ENCODE measurements at places on chromosomes 5 and 9. TPM values are rescaled to one million over a fixed set of nuclear protein-coding genes. Genes with fewer than 3 reads are reported as not detected.

AFAP1L1 gene
- 2.4 TPM for total RNA-seq

CEMIP2 gene
- total RNA-seq: 65.6 TPM

KCNMB1 gene
- not detected for total RNA-seq

PLK2 gene
- total RNA-seq: 271 TPM

SLC36A2 gene
- total RNA-seq: not detected
